Astrocyte of the spinal cord (primary cell): ENCODE measurements at places on chromosomes 4 and X.

- DNase-seq: no peak
Observed at GRCh38 chr4:171721937-171722336, 91.3 kb upstream of the GALNTL6 start.

GRCh38 chrX:148161701-148162100, 180.6 kb downstream of the FMR1NB start:
- no peak for DNase-seq

- peak; percentile 82 for DNase-seq
Observed at GRCh38 chrX:103687696-103688201, 1.2 kb upstream of the MORF4L2 start.

GRCh38 chr4:114601304-114602052, 2.9 kb downstream of the UGT8 start:
- no peak for DNase-seq

DNA sequence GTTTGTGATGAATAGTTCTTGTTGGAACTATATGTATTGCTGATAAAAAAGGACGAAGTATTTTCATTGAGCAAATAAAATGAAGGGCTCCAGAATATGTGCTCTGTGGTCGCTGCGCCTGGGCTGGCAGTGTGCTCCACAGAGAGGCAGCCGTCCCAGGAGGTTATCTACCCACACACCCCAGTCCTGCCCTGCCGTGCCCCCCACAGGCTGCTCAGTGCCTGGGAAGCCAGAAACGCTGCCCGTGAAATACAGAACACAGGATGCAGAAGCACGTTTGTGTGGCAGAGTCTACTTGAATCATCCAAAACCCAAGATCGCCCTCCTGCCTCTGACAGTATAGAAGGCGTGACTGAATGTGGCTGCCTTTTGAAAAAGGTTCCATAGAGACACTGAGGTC, 1.4 kb downstream of the CLDN22 start:
- no peak for DNase-seq

DNA sequence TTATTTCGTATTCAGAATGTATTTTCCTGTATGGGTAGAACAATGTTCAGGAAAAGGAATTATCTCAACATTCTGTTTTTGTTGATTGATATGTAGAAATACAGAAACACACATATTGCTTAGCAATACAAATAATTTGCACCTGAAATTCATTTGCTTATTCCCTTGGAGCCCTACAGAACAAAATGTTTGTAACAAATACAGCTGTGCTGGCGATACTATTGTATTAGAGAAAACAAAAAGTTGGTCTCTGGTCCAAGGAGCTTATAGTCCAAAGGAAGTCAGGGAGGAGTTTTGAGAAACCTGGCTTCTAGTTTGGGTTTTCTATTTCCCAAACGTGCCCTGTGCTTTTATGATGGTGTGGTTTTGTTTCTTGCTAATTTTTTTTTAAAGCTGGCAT, 37.8 kb upstream of the CAPN6 start:
- no peak for DNase-seq

DNA sequence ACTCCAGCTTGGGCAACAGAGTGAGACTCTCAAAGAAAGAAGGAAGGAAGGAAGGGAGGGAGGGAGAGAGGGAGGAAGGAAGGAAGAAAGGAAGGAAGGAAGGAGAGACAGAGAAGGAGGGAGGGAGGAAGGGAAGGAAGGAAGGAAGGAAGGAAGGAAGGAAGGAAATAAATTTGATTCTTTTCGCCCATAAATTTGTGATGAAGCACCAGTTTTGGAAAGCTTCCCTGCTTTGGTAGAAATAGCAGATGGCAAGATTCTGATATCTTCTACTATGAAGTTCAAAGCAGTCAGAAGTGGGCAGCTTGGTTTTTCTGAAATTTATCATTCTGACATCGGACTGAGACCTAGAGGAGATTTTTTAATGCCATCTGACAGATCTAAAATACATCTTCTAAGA, 11.7 kb upstream of the GYG2 start:
- DNase-seq: no peak

GRCh38 chr4:111064342-111064993, 441.6 kb upstream of the PITX2 start:
- DNase-seq: peak; percentile 78

DNA sequence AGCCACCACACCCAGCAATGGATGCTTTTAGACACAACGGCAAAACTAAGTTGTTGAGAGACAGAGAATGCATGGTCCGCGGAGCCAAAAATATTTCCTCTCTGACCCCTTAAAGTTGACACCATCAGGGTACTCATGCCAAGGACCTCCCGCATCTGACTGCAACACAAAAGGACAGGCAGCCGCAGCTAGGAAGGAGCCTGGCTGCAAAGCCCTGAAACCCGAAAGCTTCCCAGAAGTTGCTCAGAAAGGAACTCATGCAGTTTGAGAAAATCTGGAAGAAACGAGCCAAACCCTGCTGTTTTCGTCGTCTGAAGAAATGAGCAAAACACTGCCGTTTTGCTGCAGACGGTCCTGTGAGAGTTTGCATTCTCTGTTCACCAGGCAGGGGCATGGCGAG, 16.5 kb downstream of the DHRSX start:
- DNase-seq: no peak

DNA sequence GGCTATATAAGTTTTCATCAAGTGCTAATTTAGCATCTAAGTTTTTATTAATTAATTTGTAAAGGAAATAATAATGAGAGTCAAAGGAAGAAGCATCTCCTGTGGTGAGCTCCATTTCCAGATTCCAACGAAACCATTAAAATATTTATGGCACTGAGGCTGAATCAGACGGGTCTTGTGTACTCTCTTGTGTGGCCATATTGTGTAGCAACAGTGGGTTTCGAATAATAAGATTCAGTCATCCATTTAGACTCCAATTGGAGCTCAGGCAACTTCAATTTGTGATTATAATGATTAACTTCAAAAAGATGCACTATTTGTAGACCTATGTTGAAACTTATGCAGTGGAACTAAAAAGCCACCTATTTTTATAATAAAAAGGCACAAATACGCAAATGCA, 82.4 kb downstream of the SNCA start:
- peak; percentile 50 for DNase-seq

GRCh38 chrX:107857837-107858236, 32.2 kb downstream of the MID2 start:
- DNase-seq: no peak

- peak; percentile 36 for DNase-seq
Observed at GRCh38 chr4:74516303-74516702, 71.4 kb downstream of the AREG start.

DNA sequence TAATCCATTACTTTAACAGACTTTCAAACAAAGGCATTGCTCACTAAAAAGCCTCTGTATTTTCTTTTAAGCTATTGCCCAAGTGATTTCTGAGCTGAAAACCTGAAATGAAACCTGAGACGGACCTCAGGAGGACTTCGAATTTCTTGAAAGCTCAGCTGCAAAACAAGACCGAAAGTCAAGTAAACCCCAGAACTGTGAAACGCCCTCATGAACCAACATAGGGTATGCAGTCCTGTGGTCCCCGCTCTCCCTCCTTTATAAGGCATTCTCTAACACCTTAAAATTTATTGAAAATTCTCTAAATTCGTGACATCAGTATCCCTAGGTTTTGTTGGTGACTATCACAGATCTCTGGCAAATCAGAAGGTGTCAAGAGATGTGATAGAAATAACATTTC, 91.8 kb downstream of the SHISA3 start:
- DNase-seq: no peak

DNA sequence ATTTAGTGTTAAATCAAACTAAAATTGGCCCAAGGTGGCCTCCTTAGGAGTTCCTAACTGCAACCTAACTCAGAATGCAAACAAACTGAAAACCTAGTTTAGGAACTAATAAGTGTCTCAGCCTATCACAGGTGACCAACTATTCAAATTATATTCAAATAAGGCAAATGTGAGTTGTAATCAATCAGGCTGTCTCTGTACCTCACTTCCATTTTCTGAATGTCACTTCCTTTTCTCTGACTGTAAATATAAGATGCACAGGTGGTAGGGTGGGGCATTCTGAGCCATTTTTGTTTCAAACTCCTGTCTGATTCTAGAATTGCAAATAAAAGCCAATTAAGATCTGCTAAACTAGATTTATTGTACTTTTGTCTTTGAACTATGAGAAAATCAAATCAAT, 401.5 kb downstream of the PPP3CA start:
- DNase-seq: no peak

DNA sequence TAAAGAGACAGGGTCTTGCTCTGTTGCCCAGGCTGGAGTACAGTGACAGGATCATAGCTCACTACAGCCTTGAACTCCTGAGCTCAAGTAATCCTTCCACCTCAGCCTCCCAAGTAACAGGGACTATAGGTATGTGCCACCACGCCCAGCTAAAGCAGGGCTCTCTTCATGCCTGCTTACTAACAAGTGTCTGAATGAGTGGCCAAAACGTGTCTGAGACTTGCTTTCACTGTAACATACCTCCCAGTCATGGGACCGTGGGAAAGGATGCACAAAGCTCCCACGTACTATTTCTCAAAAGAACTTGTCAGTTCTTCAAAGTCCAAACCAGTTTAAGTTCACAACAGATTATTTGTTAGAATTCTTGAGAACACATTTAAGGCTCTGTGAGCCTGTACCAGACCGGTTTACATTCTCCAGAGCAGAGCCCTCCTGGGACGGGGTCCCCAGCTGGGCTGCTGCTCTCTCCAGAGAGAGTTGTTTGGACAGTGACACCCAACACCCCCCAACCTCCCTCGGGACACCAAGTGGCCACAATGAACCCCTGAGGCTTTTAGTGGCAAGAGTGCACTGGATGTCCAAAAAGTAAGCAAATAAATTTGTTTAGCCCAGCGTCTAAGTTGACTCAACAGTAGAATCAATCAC, 24.1 kb downstream of the SH3KBP1 start:
- no peak for DNase-seq
